Activated CD8-positive, alpha-beta T cell treated with anti-CD3 and anti-CD28 coated beads for 36 hours (primary cell): ENCODE measurements at places on chromosomes 4 and X. TPM values are rescaled to one million over a fixed set of nuclear protein-coding genes. Genes with fewer than 3 reads are reported as not detected.
A peak's percentile ranks its signal among the peaks of the same experiment; 100 is the strongest.

GRCh38 chr4:55330241-55330640, 15.8 kb upstream of the SRD5A3 start:
- H3K4me1 ChIP-seq, result peaks cover 3% of the 10 kb centered on the region
- H3K27me3 ChIP-seq, result peaks cover 3% of the 10 kb centered on the region
- DNase-seq, result no peak
- no peak overlapping the region for H3K4me3 ChIP-seq
- H3K27ac ChIP-seq, result no peak overlapping the region
- H3K36me3 ChIP-seq, result no peaks in the 10 kb centered on the region

Gene FANCB
- total RNA-seq, result 12.5 TPM

GRCh38 chr4:79467246-79467932, 59.4 kb upstream of the GK2 start:
- H3K27ac ChIP-seq, result no peak overlapping the region
- no peak for DNase-seq
- no peak overlapping the region for H3K4me3 ChIP-seq
- H3K27me3 ChIP-seq, result no peaks in the 10 kb centered on the region
- no peaks in the 10 kb centered on the region for H3K4me1 ChIP-seq

DNA sequence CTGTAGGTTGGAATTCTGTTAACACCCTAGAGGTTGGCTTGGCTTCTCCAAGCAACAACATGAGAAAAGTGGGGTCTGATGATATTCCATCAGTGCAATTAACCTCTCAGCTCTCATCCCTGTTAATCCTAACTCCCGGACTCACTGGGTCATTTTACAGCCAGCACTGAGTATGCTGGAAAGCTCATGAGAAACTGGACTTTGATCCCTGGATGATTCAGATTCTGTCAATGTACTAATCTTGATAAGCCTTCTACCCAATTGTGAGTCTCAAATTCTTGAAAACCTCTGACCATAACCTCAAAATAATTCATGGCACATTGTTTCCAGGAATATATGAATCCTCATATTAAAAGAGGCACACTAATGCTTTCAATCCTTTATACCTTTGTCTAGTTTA, 244.3 kb upstream of the DCAF8L1 start:
- H3K27me3 ChIP-seq, result no peaks in the 10 kb centered on the region
- DNase-seq, result no peak
- H3K4me1 ChIP-seq, result no peaks in the 10 kb centered on the region
- no peaks in the 10 kb centered on the region for H3K36me3 ChIP-seq
- no peak overlapping the region for H3K27ac ChIP-seq

DNA sequence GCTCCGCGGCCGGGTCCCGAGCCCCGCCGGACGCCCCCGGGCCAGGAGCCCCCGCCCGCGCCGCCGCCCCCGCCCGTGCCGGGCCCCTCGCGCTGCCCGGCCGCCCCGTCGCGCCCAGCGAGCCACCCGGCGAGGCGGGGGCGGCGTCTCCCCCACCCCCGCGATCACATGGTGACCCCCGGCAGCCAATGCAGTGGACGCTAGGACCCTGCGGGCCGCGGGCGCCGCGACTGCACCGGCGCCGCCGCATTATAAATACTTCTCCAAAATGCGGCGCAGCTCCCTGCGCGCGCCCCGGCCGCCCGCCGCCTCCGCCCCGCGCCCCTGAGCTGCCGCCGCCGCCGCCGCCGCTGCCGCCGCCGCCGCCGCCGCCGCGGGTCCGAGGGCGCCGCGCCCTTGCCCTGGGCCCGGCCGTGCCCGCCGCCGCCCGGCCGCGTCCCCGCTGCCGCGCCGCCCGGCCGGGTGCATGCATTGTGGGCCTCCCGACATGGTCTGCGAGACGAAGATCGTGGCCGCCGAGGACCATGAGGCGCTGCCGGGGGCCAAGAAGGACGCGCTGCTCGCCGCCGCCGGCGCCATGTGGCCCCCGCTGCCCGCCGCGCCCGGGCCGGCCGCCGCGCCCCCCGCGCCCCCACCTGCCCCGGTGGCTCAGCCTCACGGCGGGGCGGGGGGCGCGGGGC, at the start of gene NAT8L:
Gene NAT8L (plus strand): TSS at position 282 of the 680 bp plus-strand sequence. CDS start 185 bp downstream, at position 467.
- H3K4me1 ChIP-seq, result no peaks in the 10 kb centered on the region
- H3K4me3 ChIP-seq, result peak within 1 kb of the TSS; percentile 26
- no peak within 1 kb of the TSS for H3K27ac ChIP-seq
- DNase-seq, result peak; percentile 45

- H3K36me3 ChIP-seq, result no peaks in the 10 kb centered on the region
- DNase-seq, result no peak
- H3K27ac ChIP-seq, result no peak overlapping the region
- H3K4me3 ChIP-seq, result no peak overlapping the region
- peaks cover 3% of the 10 kb centered on the region for H3K27me3 ChIP-seq
- H3K4me1 ChIP-seq, result no peaks in the 10 kb centered on the region
Measured at GRCh38 chr4:155426953-155427352, 50.2 kb upstream of the MAP9 start.

DNA sequence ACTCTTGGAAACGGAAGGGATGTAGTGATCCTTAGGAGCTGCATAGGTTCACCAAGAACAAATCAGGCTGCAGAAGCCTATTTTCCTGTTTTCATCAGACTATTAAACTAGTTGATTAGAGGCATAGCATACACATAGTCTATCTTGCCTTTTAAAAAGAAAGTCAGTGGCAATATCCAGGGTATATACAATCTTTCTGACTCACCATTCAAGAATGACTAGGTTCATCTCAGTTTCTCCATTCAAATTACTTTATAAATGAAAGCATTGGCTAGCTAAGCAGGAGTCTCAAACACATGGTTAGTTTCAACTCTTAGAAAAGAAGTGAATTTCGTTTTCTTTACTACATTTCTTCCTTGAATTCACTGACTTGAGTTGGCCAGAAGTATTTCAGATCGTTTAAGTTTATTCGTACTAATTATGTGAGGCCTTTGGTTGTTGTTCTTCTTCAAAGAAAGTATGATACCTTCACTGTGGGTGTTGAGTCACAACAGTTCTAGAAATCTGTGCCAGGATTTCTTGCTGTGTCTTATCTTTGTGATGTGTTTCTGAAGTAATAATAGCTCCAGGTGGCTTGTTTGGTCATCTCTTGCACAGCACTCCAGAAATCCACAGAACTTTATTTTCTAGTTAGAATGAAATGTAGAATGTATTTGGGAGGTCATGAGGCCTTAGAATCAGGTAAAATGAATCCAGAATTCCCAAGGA, 88.2 kb downstream of the AWAT2 start:
- no peak for DNase-seq
- no peaks in the 10 kb centered on the region for H3K36me3 ChIP-seq
- no peaks in the 10 kb centered on the region for H3K27me3 ChIP-seq
- H3K4me3 ChIP-seq, result no peak overlapping the region

- H3K27ac ChIP-seq, result no peak overlapping the region
- no peaks in the 10 kb centered on the region for H3K36me3 ChIP-seq
- no peak for DNase-seq
Measured at GRCh38 chrX:15293451-15293850, 22.0 kb downstream of the ASB11 start.

Gene NEIL3
- 16.6 TPM for total RNA-seq

GRCh38 chr4:118345813-118346212, 7.0 kb downstream of the PRSS12 start:
- H3K27me3 ChIP-seq, result peaks cover 21% of the 10 kb centered on the region
- no peak overlapping the region for H3K27ac ChIP-seq
- no peaks in the 10 kb centered on the region for H3K4me1 ChIP-seq
- no peak overlapping the region for H3K4me3 ChIP-seq
- H3K36me3 ChIP-seq, result no peaks in the 10 kb centered on the region

Gene AFM
- not detected for total RNA-seq
